ENCODE measurements at places on chromosomes 4 and X.

- DNase-seq, result no peak
Observed at GRCh38 chr4:2688697-2689096, 67.4 kb downstream of the TNIP2 start.

DNA sequence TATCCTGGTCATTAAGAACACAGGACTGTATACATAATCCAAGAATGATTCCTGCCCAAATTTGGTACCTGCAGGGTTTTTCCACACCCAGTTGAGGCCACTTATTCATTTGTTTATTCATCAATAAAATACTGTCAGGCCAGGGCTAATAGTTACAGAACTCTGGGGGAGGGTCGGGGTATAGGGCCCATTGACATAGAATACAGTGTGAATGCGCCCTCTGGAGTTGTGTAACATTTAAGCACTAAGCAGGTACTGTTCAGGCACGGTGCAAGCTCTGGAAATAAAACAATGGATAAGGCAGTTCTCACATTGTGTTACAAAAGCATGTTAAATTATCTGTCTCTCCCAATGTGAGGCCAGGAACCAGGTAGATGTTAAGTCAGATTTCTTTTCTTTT is 30.8 kb upstream of the LRBA start:
- DNase-seq, result no peak

DNA sequence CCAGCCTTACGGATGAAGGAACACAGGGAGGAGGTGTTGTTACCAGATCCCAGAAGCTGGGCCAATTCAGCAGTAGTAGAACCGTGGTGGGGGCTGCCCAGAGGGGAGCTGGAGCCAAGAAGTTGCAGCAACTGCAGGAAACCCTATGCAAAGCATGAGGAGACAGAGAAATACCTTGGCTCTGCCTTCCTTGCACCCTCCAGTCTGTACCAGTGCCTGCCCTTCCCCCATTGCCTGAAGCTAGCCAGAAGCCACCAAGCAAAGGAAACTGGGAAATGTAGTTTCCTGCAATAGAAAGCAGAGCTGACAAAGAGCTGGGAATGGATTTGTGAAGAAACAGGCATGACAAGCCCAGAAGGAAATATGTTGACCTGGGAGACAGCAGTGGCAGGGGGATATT is 108.7 kb upstream of the FUNDC1 start:
- no peak for DNase-seq

DNA sequence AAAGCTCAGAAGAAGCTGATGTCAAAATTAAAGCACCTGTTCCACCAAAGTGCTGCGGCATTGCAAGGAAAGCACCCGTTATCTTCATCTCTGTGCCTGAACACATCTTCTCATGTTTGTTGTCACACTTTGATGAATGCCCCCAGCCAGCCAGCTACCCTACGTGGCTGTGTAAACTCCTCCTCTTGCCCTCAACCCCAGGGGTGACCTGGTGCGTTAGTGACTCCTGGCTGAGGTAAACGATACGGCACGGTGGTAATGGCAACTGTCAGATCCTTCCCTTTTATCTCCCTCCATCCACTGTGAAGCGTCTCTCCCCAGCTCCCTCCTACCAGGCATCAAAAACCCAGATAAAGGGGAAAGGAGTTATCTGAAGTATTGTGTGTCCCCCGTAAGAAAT is 90.6 kb upstream of the WWC2 start:
- DNase-seq, result no peak

DNA sequence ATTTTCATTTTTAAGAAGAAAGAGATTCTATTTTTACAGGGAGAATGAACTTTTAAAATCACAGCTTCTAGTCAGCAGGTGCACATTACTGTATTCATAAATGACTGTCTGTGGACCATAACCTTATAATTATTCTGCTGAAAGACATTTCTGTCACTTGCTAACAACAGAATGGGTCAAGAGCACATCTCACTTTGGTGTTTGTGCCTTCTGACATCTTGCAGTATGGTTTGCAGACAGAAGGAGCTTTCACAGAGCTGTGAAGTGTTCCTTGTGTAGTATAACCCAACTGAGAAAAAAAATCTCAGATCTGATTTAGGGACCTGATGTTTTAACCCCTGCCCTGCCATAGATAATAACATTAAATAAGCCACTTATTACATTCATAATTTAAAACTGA is 131.4 kb upstream of the CTSO start:
- no peak for DNase-seq

- no peak for DNase-seq
Observed at GRCh38 chrX:24799565-24799964, 105.8 kb downstream of the POLA1 start.

DNA sequence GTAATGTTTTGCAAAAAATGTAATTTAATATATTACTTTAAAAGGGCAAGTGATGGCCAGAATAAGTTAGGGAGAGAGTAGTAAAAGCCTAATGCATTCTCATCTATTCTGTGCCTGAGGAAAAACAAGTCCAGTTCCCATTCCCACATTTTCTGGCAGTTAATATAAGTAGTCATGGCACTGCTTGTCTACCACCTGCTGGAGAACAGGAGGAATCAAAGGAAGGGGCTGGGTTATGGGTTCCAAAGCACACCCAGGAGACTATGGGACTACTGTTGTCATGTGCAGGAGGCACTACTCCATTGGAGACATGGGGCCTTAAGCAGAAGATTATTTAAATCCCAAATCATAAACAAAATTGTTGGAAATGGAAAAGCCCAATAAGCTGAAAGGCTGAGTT is 2618.6 kb downstream of the ARAP2 start:
- DNase-seq, result no peak

DNA sequence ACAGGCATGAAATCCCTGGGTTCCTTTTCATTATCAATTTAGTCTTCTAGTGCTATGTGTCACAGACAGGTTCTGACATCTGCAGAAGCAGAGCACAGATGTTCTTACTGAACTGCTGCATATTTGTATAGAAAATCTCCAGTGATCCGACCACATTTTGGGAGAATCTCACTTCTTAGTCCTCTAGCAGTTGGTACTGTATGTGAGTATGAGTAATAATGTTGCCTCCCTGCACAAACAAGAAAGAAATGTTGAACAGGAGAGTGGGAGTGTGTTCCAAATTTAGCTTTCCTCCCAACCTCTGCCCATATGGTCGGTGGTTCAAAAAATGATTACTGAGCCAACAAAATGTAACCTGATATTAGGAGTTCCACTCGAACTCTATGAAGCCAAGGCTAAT is 165.3 kb upstream of the GPC4 start:
- DNase-seq, result no peak

- DNase-seq, result no peak
Observed at GRCh38 chr4:80308466-80308822, 27.1 kb upstream of the CFAP299 start.

DNA sequence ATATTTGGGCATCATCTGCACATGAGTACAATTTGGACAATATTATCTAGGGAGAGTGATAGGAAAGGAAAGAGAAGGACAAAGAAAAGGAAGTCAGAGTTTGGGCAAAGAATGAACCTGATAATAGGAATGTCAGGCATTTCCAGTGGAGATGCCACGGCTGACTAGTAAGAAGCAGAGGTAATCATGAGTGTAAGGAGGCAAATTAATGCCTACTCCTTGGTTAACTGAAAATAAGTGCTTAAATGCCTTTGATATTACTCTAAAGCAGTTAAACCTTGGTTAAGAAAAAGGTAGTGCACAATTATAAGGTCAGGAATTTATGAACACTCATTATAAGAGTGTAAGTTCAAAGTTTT is 99.2 kb upstream of the DDIT4L start:
- DNase-seq, result no peak

DNA sequence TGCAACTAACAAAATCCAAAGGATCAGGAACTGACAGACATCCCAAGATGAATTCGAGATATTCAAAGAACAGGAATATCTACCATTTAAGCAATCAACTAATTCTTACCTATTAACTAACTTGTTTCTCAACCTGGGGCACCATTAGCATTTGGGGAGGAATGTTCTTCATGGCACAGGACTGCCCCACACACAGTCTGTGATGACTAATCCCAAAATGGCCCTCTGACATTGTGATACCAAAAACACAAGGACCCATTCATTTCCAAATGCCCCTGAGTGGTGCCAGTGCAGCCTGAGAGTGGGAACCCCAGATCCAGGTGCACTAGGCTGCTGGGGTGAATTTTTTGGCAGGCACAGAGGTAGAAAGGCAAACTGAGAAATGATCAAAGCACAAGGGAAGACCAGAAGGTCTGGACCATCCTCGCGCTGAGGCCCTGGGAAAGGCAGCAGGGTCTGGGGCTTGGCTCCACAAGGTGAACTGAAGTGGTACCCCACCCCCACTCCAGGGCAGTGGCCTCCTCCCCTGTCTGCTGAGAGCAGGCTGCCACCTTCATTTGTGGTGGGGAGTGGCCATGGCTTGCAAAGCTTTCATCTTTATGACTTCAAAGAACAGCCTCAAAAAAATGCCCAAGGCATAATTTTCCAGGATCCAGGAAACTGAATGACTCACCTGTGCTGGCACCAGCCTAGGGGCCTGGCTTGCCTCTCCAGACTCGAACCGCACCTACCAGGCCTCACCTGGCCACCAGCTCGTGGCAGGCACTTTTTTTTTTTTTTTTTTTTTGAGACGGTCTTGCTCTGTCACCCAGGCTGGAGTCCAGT is 122.4 kb downstream of the BCOR start:
- no peak for DNase-seq

DNA sequence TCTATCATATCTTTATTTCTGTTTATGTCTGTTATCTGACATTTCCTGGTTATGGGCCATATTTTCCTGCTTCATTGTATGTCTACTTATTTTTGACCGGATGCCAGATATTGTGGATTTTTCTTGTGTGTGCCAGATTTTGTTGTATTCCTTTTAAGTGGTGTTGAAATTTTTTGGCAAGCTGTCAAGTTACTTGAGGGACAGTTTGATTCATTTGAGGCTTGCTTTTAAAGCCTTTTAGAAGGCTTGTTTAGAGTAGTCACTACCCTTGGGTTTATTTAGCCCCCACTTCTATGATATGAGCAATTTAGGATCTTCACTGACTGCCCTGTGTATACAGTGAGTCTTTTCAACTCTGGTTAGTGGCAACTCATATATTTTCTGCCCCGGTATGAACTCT is 29.2 kb upstream of the NPY2R start:
- DNase-seq, result no peak

DNA sequence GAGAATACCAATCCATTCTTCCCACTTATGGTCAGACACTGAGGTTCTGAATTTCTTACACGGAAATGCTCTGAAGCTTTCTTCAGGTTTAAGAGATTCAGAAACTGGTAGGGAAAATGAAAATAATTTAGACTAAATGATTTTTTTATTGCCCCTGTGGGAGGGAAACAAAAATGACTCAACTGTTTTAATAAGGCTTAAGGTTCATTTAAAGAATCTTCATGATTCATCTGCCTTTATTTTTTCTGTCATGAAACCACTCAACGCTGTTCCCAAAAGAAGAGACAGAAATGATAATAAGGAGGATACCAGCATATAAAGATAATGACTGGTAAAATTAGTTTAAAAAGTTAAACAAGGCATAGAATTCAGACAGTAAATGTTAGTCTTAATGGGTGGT is 39.3 kb upstream of the FAM47B start:
- no peak for DNase-seq

DNA sequence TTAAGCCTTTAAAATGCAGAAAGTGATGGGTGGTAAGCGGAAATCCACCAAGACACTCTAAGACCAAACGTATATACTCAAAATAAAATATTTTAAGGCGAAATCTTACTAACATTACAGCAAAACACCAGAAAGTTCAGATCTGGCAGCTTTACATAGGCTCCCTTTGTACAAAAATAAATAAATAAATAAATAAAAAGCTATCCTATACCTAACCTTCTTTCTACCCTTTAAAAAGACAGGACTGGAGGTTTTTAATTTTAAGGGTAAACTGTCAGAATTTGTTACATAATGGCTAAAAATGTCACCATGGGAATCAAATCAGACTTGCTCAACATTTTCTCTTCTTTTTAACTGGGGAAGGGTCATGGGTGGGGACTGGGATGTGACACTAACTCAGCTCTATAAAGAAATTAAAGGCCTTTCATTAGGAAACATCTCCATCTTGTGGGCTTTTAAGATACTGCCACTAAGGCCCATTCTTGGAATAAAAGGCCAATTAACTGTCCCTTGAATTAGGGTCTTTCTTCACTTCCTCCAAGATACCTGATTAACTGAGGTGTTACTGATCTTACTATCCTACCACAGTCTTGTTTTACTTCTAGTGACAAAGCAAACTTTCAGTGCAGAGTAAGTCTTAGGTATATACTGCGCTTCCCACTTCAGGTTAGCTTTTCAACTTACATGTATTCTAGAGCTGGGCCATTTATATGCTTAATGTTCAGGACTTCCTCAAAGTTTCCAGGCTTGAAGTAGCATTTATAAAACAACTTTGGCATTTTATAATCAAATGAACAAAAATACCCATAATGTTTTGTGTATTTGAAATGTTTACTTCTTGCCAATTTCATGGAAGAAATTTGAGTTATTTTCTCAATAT is 13.3 kb downstream of the HNRNPD start:
- DNase-seq, result no peak

Data from occipital lobe (tissue), 3 donors.